ENCODE measurements at places on chromosomes 6 and 20.

- DNase-seq: no peak
Observed at GRCh38 chr6:15131234-15131633, 114.6 kb upstream of the JARID2 start.

DNA sequence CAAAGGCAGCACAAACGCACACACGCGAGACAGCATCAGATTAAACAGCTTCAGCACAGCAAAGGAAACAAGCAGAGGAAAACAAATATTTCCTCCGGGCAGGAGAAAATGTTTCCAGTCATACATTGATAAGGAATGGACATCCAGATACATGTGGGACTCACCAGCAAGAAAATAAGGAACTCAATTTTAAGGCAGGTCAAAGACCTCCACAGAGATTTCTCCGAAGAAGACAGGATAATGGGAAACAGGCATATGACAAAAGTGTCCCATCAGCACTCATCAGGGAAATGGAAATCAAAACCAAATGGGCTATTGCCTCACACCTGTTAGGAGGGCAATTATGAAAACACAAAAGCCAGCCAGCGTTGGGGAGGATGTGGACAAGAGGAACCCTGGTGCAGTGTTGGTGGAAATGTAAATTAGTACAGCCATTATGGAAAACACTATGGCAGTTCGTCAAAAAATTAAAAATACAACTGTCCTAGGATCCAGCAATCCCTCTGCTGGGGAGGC is 9.7 kb upstream of the SLCO4A1 start:
- no peak for DNase-seq

GRCh38 chr6:41360314-41360685 is 24.9 kb downstream of the NCR2 start:
- DNase-seq: no peak

DNA sequence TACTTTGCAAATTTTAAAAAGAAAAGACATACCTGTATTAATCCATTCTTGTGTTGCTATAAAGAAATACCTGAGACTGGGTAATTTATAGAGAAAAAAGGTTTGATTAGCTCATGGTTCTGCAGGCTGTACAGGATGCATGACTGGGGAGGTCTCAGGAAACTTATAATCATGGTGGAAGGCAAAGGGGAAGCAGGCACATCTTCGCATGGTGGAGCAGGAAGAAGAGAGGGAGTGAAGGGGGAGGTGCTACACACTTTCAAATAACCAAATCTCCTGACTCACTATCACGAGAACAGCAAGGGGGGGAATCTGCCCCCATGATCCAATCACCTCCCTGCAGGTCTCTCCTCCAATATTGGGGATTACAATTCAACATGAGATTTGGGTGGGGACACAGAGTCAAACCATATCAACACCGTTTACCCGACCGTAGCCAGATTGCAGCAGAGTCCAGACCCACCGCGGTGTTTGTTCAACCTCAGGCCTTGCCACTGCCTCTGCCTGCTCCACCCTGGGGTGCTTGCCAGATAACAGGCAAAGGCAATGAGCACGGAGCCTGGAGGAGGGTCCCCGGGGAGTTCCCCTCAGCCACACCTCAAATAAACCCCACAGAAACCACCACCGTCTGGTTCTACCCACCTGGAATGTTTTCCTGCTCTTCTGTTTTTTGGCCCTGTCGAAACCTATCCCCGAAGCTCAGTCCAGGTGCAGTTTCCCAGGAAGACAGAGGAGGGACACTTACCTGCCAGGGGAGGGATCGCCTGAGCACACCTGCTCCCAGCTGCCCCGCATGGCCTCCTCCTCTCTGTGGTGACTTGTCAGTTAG is 142.2 kb upstream of the AFDN start:
- peak; percentile 42 for DNase-seq

- DNase-seq: peak; percentile 62
Observed at GRCh38 chr20:53660078-53660909, 66.7 kb upstream of the ZNF217 start.

DNA sequence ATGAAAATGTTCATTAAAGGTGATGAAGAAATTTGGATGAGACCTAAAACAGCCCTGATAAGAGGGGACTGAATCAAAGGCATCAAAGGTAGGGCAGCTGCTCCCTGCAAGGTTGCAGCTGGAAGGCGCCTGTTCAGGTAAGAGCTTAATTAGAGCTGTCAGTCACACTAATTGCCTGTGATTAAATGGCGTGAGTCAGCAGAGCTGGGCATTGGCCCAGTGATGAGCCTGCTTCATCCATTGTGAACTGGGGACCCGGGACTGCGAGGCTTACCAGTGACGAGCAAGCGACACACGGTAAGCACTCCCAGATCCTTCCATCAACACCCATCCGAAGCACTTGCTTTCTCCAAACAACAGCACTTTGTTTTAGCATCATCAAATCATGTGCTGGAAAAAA is 621.5 kb upstream of the CDH4 start:
- DNase-seq: no peak

DNA sequence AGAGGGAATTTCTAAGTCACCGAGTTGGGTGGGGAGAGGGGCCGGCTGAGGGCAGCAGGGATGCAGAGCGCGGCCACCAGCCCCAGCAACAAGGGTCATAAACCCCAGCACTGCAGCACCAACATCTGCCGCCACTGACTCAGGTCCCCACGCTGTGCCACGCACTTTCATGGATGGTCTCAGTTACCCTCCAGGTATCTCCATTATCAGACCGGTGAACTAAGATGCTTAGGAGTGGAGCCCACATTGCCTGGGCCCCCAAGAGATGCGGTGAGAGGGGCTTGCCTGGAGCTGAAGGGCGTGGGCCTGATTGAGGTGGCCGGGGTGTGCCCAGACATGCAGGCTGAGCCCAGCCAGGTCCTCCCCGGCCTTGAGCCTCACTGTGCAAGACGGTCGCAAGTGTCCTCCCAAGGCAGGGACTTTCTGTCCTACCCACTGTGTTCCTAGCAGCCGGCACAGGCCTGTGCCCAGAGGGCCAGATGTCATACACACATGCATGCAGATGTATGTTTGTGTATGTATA is 19.3 kb downstream of the RBM38 start:
- no peak for DNase-seq

- DNase-seq: no peak
Observed at GRCh38 chr6:170307080-170307545, 555 bp downstream of the FAM120B start.
